ENCODE measurements at places on chromosomes 12 and 14.

DNA sequence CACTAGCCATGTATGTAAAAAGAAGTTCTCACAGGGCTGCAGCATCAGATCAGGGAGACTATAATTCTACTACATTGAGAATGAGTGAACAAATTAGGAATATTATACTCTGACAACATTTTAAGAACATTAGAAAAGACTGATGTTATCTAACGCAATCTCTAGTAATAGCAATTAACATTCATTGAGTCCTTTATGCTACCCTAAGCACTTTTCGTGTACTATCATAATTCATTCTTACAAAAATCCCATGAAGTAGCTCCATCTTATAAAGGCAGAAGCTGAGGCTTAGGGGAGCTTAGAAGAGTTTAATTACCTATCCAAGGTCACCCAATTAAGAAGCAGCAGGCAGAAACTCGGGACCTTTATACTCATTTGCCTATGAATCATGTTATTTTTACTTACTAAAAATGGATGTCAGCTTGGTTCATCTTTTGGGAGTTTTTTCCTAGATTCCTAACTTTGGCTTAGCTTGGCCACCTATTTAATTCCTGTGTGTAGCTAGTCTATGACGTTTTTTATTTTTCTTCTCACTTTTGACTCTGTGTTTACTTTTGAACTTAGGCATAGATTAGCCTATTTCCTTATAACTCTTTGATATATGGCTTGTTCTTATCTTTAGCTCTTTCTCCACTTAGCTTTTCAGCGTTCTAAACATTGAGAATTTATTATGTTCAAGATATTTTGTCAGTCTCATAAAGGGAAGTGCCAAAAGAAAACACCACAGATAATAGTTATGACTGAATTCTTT is 333.5 kb upstream of the DCN start:
- no peak for DNase-seq

DNA sequence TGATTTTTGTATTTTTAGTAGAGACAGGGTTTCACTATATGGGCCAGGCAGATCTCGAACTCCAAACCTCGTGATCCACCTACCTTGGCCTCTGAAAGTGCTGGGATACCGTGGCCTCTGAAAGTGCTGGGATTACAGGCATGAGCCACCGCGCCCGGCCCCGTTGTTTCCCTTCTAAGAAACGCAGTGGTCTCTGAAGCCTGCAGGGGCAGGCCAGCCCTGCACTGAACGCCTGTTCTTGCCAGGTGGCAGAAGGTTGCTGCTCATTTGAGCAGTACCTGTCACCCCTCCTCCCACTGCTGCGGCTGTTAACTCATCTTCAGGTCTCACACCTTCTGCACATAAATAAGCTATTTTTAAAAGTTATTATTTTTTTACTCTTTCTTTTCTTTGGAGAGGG is 24.3 kb downstream of the GPRC5A start:
- no peak for DNase-seq

DNA sequence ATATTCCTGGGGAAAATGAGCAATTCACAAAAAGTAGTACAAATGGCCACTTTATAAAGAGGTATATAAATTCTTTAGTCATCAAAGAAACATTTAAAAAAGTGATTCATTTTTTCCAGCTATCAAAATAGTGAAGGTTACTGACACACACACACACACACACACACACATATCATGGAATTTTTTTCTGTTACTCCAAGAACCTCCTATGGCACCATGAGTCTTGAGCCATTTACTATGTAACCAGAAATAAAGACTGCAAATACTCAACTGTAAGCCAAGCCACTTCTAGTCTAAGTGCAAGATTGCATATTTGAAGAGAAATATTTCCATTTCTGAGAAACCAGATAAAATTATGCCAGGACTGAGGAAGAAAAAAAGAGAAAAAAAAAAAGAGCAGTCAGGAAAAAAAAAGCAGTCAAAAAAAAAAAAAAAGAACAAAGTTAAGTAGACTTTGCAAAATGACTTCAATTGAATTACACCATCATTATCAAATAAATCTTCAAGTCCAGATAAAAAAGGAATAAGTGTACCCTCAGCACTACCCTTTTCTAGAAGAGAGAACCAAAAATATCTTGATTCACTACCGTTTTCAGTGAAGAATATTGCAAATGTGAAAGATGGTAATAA is 275.7 kb downstream of the DAD1 start:
- no peak for DNase-seq

DNA sequence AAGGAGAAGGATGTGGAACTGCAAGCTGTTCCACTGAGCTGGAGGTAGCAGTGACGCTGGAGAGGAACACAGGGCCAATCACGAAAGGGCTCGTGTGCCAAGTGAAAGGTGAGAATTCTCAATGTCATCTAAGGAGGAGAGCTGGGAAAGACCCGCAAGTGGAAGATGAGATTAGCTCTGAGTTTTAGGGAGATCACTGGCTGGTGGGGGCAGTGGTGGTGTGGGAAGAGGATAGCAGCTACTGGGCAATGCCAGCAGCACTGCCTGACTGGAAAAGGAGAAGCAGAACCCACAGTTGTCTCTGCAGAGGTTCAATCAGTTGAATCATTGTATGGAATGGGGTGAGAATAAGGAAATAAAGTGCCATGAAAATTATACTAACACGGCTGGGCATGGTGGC is 27.8 kb downstream of the SLC25A47 start:
- DNase-seq = no peak

GRCh38 chr14:93543766-93544165 is 113.0 kb downstream of the UNC79 start:
- DNase-seq = no peak

- no peak for DNase-seq
These were observed 7.5 kb downstream of the PTGR2 start for GRCh38 chr14:73859145-73859544.

Measured in stimulated activated CD8-positive, alpha-beta memory T cell treated with anti-CD3 and anti-CD28 coated beads, Interleukin-7, amount 100 ng/mL, for 1 hour (primary cell).